CD4-positive, CD25-positive, alpha-beta regulatory T cell (primary cell): ENCODE measurements at places on chromosomes 5 and 9. TPM values are rescaled to one million over a fixed set of nuclear protein-coding genes. Genes with fewer than 3 reads are reported as not detected.

GRCh38 chr5:140035881-140036280, 7.2 kb downstream of the NRG2 start:
- DNase-seq = no peak
- H3K27ac ChIP-seq = no peak overlapping the region
- peaks cover 50% of the 10 kb centered on the region for H3K27me3 ChIP-seq
- no peak overlapping the region for H3K4me3 ChIP-seq
- no peaks in the 10 kb centered on the region for H3K4me1 ChIP-seq
- no peaks in the 10 kb centered on the region for H3K36me3 ChIP-seq

PGM5 gene
- total RNA-seq = not detected

- no peak overlapping the region for H3K4me3 ChIP-seq
- no peak overlapping the region for H3K27ac ChIP-seq
- no peaks in the 10 kb centered on the region for H3K36me3 ChIP-seq
- H3K27me3 ChIP-seq = no peaks in the 10 kb centered on the region
Measured at GRCh38 chr5:168948746-168949145, 352.2 kb downstream of the SLIT3 start.

TMC1 gene
- not detected for total RNA-seq
